ENCODE measurements at places on chromosomes 7 and 10.

GRCh38 chr7:285731-286130 lies 4.2 kb upstream of the FOXL3 start:
- no peak for DNase-seq

- no peak for DNase-seq
Observed at GRCh38 chr10:59276919-59277318, 85.4 kb downstream of the FAM13C start.

DNA sequence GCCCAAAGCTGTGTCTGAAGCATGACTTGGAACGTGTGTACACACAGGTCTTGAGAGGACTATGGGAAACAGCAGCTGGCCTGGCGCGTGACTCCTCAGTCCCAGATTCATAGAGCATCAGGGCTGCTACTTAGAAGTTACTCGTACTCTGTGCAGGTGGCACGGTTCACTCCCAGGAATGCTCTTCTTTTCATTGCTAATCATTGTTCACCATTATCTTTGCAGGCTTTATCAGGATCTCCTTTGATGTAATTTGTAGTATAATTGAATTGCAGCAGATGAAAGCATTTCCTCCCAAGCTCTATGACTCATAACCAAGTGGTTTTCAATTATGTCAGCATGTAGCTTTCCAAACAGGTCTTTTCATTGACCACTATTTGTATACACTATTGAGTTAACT lies 938.9 kb downstream of the NRG3 start:
- DNase-seq, result no peak

DNA sequence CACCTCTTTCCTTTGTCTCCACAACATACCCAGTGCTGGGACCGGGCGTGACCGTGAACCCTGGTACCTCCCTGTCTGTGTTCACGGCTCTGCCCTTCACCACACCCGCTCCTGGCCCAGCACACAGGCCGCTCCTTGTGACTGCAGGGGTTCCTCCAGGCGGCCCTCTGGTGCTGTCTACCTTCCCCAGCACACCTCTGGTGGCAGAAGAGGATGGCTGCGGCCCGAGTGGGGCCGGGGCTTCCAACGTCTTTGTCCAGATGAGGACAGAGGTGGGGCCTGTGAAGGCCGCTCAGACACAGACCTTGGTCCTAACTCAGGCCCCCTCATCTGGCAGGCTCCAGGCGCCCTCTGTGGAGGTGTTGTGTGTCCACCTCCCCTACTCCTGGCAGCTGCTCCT lies 55.4 kb upstream of the SGMS1 start:
- DNase-seq, result no peak

- no peak for DNase-seq
Observed at GRCh38 chr7:22296916-22297315, 60.0 kb downstream of the RAPGEF5 start.

DNA sequence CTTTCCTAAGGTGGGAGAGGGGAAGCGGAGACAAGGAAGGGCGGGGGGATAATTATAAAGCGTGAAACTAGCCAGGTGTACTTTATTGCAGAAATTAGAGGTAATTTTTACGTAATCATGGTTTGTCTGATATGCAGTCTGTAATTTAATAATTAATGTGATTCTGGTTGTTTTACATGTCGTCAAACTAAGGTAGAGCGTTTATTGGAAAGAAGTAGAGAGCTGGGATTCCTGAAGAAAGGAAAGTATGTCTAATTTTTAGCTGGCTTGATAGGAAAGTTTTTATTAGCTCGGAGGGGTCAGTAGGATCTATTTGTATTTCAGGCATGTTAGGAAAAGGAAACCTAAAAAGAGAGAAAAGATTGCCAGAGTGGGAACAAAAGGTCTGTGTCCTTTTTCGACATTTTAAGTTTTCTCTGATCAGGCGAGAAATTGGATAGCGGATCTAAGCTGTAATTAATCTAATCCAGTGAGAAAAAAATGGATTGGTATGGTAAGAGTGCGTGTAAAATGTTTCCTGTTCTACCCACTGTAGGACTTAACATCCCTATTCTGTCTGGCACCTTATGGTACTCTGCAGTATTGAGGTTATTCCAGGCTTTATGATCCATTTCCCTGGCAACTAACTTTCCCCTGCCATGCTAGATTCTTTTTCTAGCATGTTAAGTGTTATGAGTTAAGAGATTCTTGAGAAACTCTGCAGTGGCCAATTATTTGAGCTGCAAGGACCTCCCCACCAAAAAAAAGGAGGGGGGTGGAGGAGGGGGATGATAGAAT lies 1.4 kb downstream of the CELF2 start:
- DNase-seq, result no peak

DNA sequence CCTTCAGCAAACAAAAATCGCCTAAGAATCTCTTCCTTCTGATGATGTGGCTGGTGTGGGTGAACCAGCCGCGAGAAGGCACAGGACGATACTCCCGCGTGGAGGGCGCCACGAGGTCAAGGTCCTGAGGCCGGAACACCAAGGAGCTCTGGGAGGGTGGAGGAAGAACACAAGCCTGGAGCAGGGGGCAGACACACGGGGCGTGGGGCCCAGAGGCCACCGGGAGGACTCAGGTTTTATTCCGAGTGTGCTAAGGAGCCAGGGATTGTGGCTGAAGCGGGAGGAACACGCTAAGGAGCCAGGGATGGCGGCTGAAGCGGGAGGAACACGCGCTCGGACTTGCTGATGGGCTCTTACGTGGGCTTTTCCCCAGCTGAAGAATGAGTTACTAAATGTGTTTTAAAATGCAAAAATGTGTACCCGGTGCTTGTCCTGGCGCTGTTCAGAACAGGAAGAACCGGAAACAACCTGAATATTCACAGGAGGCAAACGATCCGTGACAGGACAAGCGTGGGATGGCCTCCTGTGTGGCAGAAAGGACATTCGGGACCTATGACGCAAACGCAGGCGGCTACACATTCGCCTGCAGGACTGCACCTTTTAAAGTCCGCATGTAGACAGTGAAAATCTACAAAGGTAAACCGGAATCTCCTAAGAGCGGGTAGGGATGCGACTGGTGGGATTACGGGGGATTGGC lies 64.0 kb downstream of the MAD1L1 start:
- DNase-seq, result no peak

DNA sequence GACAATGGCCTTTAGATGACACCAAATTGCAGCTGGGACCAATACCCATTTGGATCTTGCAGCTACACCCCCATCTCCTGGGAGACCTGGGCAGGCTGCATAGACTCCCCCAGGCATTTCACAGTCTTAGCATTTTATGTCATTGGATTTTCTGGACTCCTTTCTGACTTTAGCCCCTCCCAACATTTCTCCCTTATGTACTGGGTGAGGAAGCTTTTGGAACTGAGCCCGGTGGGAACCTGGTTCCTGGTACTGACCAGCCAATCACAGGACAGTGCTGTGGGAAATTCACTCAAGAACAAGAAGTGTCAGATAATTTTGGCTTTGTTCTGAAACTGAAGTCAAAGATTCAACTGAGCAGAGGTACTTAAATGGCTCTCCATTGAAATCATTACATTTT lies 177.7 kb downstream of the ACTR3B start:
- no peak for DNase-seq

DNA sequence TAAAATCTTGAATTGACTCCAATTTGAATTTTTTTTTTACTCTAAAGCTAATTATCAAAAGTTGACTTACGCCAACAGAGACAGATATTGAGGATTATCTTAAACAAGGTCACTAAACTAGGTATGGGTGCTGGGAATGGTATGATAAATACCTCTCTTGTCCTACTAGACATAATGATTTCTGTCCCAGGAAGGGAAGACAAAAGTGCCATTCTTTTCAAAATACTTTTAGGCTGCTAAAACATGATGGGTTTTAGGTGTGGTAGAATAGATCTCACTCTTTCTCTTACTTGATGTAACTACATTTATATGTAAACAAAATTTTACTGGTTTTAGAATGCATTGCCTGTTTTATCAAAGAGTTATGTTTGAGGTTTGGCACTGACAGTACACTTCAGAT lies 15.1 kb downstream of the TMEM60 start:
- no peak for DNase-seq

DNA sequence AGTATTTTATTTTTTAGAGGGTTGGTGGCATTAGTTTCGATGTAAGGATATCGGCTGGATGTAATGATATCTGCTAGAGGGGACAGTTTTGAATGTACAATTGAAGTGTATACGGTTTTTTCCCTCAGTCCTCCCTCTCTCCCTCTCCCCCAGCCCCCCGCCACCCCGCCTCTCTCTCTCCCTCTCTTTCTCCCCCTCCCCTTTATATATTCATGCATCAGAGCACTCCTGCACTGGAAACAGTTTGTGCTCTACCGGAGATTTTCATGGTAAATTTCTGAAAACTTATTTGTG lies 1.6 kb downstream of the GLCCI1 start:
- DNase-seq, result no peak

- DNase-seq, result no peak
Observed at GRCh38 chr7:157480371-157481050, 143.7 kb downstream of the DNAJB6 start.

- no peak for DNase-seq
Observed at GRCh38 chr7:22625251-22625650, 101.7 kb upstream of the IL6 start.

DNA sequence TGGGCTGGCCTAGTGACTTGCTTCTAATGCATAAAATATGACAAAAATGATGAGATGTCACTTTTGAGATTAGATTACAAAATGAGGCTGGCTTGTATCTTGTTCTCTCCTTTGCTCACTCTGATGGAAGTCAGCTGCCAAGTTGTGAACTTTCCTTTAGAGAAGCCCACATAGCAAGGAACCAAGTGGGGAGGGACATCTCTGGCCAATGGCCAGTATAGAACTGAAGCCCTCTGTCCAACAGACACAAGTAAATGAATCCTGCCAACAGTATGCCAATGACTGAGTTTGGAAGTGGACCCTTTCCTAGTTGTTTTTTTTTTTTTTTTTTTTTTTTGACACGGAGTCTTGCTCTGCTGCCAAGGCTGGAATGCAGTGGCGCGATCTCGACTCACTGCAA lies 3.3 kb downstream of the ZC3HC1 start:
- DNase-seq, result no peak

- DNase-seq, result no peak
Observed at GRCh38 chr7:30028749-30029635, 780 bp downstream of the PLEKHA8 start.

DNA sequence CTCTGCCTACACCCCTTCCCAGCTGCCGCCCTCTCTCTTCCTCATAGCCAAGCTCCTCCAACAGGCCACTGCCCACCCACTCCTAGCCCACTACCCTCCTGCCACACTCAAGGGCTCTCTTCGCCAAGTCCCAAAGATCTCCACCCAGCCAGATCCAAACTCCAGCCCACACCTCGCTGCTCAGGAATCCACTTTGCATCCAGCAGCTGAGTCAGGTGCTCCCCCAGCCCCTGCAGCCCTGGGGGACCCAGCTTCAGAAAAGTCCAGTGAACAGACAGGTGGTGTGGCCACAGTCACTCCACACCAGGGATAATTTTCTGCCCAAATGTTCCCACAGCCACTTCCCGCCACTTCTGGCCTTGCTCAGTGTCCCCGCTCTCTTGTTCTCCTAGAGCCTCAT lies 10.9 kb downstream of the OGDHL start:
- no peak for DNase-seq

DNA sequence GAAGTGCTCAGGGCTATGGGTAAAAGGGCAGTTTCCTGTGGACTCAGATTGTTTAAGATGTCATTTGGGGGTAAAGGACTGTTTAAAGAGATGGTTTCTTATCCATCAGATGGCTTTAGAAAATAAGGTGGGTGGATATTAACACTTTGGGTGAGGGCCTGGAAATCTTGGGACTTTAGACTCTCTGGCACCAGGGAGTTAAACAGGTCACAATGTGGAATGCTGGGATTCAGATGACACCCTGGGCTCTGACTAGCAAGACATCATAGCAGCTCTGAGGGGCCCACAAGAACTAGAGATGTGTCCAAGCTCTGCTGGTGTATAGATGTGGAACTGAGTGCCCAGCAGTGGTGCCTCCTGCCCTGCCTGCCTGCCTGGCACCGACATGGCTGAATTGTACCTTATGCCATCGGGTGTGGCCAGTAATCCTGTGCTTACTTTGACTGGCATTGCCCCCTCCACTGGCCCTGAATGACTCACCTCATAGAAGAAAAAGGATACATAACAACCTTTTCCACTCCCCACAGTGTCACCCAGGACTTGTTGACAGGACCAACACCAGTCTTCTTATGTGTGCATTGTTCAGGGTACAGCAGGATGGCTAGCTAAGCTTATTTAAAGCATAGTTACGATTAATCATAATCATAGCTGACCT lies 100.0 kb upstream of the PRR15 start:
- DNase-seq, result no peak

GRCh38 chr7:102009628-102010027 lies 192.2 kb downstream of the CUX1 start:
- DNase-seq, result peak; percentile 25

GRCh38 chr10:112821663-112822062 lies 128.4 kb upstream of the TCF7L2 start:
- DNase-seq, result no peak

- DNase-seq, result no peak
Observed at GRCh38 chr10:90458054-90458453, 399.8 kb downstream of the HTR7 start.

DNA sequence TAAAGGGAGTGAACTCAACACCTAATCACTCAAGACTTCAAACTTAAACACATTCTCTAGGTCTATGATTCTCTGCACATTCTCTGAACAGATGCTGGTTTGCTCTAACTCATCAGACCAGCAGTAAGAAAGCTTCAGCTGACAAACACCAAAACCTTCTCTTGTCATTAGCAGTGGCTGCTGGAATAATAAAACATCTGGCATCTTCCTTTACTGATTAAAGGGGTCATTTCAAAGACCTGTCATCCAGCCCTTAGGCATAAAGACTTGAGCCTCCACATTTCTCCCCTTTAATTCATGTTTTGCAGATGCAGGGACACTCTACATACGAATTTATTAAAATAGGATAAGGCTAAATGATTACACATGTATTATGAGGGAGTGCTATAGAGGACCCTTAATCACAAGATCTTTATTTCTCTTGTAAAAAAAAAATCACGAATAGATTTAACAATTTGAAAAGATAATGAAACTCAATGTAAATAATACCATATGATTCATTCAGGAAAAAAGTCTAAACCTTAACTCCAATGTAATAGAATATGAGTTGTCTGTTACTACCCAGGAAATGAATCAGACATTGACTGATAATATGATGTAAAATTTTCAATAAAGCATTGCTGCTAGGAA lies 152.4 kb upstream of the GNAI1 start:
- no peak for DNase-seq

- DNase-seq, result no peak
Observed at GRCh38 chr10:26755443-26755903, 58.0 kb downstream of the PDSS1 start.

- DNase-seq, result no peak
Observed at GRCh38 chr7:150378115-150378852, 846 bp upstream of the ZNF775 start.

GRCh38 chr7:66549466-66549865 lies 79.2 kb upstream of the KCTD7 start:
- no peak for DNase-seq

GRCh38 chr10:34716958-34717357 lies 98.1 kb downstream of the PARD3 start:
- DNase-seq, result no peak

GRCh38 chr7:53475776-53476175 lies 440.3 kb downstream of the POM121L12 start:
- no peak for DNase-seq

- DNase-seq, result no peak
Observed at GRCh38 chr10:72104472-72105097, 16.2 kb upstream of the SPOCK2 start.
